ENCODE measurements at places on chromosomes 6 and 20. TPM values are rescaled to one million over a fixed set of nuclear protein-coding genes. Genes with fewer than 3 reads are reported as not detected.

DNA sequence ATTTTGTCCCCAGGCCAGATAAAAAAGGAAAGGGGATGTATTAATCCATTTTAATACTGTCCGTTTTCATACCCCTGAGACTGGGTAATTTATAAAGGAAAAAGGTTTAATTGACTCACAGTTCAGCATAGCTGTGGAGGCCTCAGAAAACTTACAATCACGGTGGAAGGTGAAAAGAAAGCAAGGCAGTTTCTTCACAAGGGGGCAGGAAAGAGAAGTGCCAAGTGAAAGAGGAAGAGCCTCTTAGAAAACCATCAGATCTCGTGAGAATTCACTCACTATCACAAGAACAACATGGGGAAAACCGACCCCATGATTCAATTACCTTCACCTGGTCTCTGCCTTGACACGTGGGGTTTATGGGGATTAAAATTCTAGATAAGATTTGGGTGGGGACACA lies 152.5 kb downstream of the IBTK start:
- no peaks in the 10 kb centered on the region for H3K36me3 ChIP-seq
- no peak for DNase-seq
- no peak overlapping the region for H3K27ac ChIP-seq
- no peak overlapping the region for H3K4me3 ChIP-seq
- no peaks in the 10 kb centered on the region for H3K27me3 ChIP-seq

GRCh38 chr6:150940941-150941340 lies 75.4 kb downstream of the MTHFD1L start:
- H3K4me1 ChIP-seq = no peaks in the 10 kb centered on the region
- no peak overlapping the region for H3K4me3 ChIP-seq

DNA sequence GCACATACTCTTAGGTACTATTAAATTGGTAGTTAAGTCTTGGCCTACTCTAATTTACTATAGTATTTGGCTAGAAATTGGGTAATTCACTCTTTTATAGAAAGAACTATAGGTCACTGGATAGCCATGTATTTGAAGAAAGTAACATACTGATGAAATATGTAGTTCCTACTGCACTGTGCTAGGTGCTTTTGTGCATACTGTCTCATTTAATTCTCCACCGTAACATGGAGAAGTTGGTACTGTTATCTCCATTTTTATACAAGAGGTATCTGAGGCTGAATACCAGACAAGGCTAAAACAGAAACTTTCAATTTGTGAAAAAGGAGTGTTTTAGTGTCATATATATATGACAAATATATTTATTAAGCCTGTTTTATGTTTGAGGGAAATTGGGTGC lies 29.8 kb downstream of the AFDN start:
- peaks cover 12% of the 10 kb centered on the region for H3K4me1 ChIP-seq
- no peak overlapping the region for H3K4me3 ChIP-seq

DNA sequence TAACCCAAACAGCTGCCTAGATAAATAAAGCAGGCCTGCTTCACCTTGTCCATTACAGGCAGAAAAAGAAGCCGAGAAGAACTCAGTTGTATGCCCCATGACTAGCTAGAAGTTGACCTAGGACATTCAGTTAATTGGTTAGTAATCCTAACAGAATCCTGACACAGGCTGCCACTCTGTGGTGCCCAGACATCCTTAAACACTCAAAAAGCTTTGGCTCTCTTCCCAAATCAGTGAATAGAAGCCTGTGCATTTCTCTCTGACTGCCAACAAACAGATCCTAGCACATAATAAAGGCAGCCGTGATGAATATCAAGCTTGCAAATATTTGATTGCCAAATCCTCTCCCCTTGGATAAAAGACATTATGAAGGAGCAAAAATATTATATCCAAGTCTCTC lies 519.1 kb upstream of the EYS start:
- H3K27ac ChIP-seq = no peak overlapping the region
- no peak overlapping the region for H3K4me3 ChIP-seq
- no peak for DNase-seq
- H3K36me3 ChIP-seq = no peaks in the 10 kb centered on the region
- H3K27me3 ChIP-seq = no peaks in the 10 kb centered on the region

- H3K36me3 ChIP-seq = peaks cover 51% of the 10 kb centered on the region
- peaks cover 3% of the 10 kb centered on the region for H3K4me1 ChIP-seq
- no peak for DNase-seq
- H3K4me3 ChIP-seq = no peak overlapping the region
- H3K27ac ChIP-seq = no peak overlapping the region
Measured at GRCh38 chr6:88666901-88667300, 296.5 kb downstream of the RNGTT start.

GRCh38 chr6:15936503-15936902 lies 192.4 kb upstream of the MYLIP start:
- H3K27me3 ChIP-seq = peaks cover 4% of the 10 kb centered on the region
- DNase-seq = no peak
- no peaks in the 10 kb centered on the region for H3K4me1 ChIP-seq
- H3K27ac ChIP-seq = no peak overlapping the region
- H3K36me3 ChIP-seq = no peaks in the 10 kb centered on the region

DNA sequence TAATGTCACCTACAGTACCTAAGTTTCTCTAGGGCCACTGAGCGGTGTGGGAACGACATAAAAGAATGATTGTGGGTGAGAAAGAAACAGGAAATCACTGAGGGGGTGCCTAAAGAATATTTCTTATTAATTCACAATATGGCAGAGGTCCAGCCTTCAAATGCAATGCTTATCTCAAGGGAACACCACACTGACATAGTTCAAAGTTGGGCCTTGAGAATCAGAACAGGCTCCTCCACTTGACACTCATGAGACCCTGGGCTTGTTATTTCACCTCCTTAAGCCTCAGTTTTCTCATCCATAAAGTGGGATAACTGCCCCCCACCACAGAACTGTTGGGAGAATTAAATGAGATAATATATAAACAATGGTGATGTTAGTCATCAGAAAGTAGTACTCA lies 40.4 kb upstream of the ARHGAP18 start:
- peaks cover 3% of the 10 kb centered on the region for H3K36me3 ChIP-seq
- no peak for DNase-seq
- peak overlapping the region; percentile 97 for H3K27ac ChIP-seq

DNA sequence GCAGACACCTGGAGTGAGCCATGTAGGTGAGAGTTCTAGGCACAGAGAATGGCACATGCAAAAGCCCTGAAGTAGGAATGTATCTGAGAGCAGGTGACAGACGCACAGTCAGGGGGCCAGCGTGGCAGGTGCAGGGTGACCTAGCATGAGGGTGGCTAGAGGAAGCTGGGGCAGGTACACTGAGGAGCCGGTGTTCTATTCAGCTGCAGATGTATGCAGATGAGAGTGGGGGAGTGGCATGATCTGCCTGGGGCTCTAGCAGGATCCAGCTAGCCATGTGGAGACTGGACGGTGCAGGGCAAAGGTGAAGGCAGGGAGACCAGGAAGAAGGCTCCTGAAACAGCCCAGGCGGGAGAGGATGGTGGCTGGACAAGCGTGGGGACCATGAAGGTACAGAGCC lies 10.7 kb downstream of the PEDS1 start:
- peaks cover 20% of the 10 kb centered on the region for H3K36me3 ChIP-seq
- H3K4me3 ChIP-seq = no peak overlapping the region
- peaks cover 27% of the 10 kb centered on the region for H3K4me1 ChIP-seq
- DNase-seq = no peak

Gene EYS
- total RNA-seq = not detected

GRCh38 chr6:134636186-134636799 lies 313.6 kb downstream of the ALDH8A1 start:
- H3K36me3 ChIP-seq = no peaks in the 10 kb centered on the region
- H3K27ac ChIP-seq = no peak overlapping the region
- no peak overlapping the region for H3K4me3 ChIP-seq

- H3K36me3 ChIP-seq = peaks cover 1% of the 10 kb centered on the region
- peaks cover 23% of the 10 kb centered on the region for H3K27me3 ChIP-seq
- H3K4me3 ChIP-seq = peak within 1 kb of the TSS; percentile 80
- H3K27ac ChIP-seq = peak within 1 kb of the TSS; percentile 54
- H3K4me1 ChIP-seq = peaks cover 14% of the 10 kb centered on the region
Measured at GRCh38 chr6:107114926-107115694, at the start of gene BEND3. TSS of gene BEND3 (minus strand) at chr6:107115515. CDS start at chr6:107099285, 16,230 bp downstream.

- H3K27ac ChIP-seq = no peak overlapping the region
- H3K4me1 ChIP-seq = no peaks in the 10 kb centered on the region
- no peaks in the 10 kb centered on the region for H3K27me3 ChIP-seq
- no peak overlapping the region for H3K4me3 ChIP-seq
- no peaks in the 10 kb centered on the region for H3K36me3 ChIP-seq
Measured at GRCh38 chr6:69061066-69061465, 426.0 kb downstream of the ADGRB3 start.
